ENCODE measurements at places on chromosomes 12 and 14.

DNA sequence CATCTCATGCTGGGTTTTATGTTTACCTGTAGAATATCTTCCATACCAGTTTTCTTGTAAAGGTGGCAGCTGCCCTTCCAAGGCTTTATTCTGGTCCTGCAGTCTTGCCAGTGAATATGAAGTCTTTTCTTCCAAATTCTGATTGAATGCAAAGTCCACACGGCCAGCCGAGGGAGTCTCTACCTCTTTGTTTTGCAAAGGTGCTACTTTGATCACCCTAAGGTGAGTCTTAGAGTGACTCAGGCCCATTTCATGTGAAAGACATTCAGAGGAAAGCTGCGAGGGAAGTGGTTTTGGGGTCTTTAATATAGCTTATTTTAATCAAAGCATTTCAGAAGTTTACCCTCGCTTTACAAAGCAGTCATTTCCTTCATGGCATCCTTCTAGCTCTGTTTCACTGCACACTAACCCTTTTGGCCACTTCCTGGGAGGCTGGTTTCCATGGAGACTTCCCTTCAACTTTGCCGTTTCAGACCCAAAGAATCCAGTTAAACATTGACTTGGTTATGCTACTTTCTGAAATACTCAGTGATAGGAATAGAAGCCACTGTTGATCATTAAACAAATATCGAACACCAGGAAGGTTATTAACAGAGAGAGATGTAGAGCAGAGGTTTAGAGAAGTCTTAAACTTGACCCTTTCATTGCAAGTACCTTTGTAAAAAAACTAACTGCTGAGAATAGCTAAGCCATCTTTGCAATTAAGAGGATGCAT, at the start of gene CCDC198:
TSS of gene CCDC198 (minus strand) at position 391 of the 715 bp plus-strand sequence. CDS start at position 249, 142 bp downstream.
- no peak for DNase-seq

- no peak for DNase-seq
These were observed 994.5 kb upstream of the FLRT2 start for GRCh38 chr14:84535484-84535883.

GRCh38 chr12:34108405-34108803, 86.1 kb downstream of the ALG10 start:
- DNase-seq = no peak

DNA sequence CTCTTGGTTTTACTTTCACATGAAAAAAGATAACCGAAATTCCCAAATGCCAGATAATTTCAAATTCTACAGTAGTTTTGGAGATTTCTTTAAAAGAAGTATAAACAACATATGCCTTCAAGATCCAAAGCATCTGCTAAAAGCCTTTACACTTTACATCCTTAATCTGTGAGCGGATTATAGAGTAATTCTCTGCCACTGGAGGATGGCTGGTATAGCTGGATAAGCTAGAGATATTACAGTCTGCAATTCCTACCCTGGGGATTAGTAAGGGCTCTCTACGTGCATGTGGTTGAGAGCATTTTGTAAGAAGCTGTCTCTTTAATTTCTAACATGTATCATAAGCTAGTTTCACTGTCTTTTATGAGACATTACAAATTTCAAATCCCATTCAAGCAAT, 240.3 kb upstream of the HMGA2 start:
- no peak for DNase-seq

DNA sequence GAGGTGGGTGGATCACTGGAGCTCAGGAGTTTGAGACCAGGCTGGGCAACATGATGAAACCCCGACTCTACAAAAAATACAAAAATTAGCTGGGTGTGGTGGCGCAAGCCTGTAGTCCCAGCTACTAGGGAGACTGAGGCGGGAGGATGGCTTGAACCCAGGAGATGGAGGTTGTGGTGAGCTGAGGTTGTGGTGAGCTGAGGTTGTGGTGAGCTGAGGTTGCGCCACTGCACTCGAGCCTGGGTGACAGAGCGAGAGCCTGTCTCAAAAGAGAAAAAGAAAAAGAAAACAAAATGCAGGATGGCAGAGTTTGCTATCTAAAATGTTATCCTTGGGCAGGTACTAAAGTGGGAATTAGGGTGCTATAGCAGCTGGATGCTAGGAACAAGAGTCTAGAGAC, 10.8 kb upstream of the GPRC5A start:
- DNase-seq = no peak

- DNase-seq = no peak
These were observed 1026.9 kb downstream of the BCL11B start for GRCh38 chr14:98244966-98245569.

Measured in A172 (cell line).